ENCODE measurements at places on chromosomes 5 and 9.

- no peak for DNase-seq
These were observed 7.9 kb upstream of the ANKDD1B start for GRCh38 chr5:75603371-75603770.

GRCh38 chr9:135993765-135994500 lies 32.8 kb upstream of the UBAC1 start:
- no peak for DNase-seq

DNA sequence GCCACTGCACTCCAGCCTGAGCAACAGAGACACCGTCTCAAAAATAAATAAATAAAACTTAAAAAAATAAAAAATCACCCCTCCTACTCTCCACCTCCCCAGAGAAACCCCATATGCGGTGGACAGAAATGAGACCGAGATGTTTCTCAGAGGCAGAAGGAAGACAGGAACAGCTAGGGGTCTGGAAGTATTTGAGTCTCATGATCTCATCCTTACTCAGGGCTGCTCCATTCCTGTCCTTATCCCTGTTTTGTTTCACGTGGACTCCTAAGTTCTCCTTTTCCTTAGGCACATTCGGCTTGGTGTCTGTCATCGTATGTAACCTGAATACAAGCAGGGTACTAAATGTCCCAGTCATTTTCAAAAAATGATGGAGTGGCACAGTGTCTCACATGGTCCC lies 76.1 kb downstream of the C9orf50 start:
- DNase-seq, result no peak

GRCh38 chr5:150539206-150539605 lies 31.3 kb downstream of the NDST1 start:
- DNase-seq, result no peak

DNA sequence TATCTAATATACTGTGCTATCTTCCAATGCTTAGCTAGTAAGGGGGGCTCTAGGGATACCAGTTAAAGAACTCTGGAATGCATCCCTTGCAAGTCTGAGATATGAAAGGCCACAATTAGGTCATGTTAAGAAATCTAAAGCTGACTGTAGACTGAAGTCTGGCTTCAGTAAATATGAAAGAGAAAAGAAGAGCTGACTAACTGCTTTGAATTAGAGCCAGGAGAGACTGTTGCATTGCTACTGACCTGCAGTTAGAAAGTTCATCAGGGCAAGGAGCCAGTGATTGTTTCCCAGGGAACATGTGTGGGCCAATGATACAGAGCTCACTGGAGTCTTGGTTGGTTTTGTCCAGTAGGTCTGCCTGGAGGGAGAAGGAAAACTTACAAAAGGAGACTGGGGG lies 472.1 kb upstream of the TNC start:
- no peak for DNase-seq

DNA sequence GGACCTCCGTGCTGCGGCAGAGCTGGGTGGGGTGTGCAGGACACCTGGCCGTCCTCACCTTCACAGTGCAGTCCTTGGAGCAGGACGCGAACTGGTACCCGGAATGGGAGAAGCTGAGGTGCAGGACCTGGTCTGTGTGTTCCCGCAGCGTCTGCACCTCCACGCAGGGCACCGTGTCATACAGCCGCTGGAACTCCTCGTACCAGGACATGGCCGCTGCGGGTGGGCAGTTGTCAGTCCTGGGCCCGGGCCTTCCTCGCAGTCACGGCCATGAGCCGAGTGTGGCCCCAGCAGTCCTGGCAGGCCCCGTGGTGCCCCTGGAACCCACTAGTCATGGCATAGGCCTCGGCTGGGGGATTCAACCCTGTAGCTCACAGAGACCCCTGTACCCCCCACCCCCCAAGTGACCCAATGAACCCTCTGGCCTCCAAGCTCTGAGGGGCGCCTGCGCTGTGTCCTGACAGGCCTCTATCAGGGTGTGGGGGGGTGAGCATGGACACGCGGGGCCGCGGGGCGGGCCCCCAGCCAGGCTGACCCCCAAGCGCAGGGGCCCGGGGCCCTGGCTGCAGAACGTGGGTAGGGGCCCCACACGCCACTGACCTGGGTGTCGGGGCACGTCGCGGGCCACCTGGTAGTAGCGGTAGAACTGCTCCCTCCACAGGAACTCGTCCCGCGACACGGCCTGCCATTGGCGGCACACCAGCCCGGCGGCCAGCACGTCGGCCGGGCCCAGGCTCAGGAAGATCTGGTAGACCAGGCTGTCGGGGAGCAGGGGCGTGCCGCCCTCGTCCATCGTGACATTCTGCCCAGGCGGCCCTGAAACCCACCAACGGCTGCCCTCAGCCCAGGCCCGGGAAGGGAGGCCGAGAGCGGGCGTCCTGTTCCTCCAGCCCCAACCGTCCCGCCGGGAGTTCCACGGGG lies 987 bp downstream of the FBXW5 start:
- no peak for DNase-seq

DNA sequence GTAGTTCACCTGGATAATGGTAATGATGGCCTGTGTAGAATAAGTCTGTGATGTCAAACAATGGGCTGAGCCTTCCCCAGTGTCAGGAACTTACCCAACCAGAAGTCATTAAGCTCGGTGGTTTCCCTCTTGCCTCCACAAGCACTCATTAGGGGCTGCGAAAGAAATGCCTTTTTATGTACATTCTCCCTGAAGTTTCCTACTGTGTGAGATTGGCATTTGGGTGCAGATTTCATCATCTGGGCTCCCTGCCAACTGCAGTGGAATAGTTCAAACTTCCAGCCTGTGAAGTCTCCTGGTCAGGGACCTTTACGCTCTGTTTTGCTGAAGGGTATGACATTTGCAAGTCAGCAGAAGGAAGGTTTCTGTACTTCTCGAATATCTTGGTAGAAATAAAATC lies 41.6 kb upstream of the TMEM215 start:
- DNase-seq, result no peak

GRCh38 chr9:91900055-91900796 lies 49.8 kb downstream of the ROR2 start:
- no peak for DNase-seq

GRCh38 chr5:14728459-14728938 lies 64.0 kb downstream of the OTULIN start:
- no peak for DNase-seq

- no peak for DNase-seq
These were observed 208.2 kb downstream of the SLCO4C1 start for GRCh38 chr5:102087906-102088305.

DNA sequence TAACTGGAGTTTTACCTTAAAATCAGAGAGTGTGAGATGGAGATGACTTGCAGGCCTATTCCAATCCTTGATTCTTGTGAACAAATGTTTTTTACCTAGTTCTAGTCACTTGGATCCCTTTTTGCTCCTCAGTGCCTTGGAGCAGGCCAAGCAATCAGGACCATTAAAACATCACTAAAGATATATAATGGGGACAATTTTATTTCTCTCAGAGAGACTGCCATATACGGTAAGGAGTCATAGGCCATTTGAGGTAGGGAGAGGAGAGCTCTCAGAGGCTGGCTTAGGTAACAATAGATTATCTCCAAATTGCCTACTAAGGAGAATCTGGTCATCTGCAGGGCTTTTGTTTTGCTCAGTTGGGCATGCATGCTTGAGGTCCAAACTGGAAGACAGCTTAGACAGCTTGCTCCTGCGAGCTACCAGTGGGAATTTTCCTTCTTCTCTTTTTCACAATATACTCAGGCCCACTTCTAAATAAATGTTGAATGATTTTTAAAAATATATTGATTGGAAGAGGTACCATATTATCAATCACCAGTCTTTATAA lies 44.0 kb downstream of the FREM1 start:
- DNase-seq, result no peak

- DNase-seq, result no peak
These were observed 87.9 kb downstream of the MRPS27 start for GRCh38 chr5:72231991-72232703.

DNA sequence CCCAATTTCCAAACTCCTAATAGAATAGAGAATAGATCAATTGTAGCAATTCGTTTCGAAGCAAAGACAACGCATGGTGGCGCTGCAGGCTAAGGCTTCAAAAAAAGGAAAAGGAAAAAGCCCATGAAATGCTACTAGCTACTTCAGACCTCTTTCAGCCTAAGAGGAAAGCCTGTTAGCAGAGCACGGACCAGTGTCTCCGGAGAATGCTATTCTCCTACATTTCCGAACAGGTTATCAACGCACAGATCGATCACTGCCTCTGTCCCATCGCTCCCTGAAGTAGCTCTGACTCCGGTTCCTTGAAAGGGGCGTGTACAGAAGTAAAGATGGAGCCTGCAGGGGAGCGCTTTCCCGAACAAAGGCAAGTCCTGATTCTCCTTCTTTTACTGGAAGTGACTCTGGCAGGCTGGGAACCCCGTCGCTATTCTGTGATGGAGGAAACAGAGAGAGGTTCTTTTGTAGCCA lies at the start of gene PCDHB15:
PCDHB15 (plus strand) TSS at position 146 of the 468 bp plus-strand sequence; CDS start at position 330, 184 bp downstream.
- no peak for DNase-seq

DNA sequence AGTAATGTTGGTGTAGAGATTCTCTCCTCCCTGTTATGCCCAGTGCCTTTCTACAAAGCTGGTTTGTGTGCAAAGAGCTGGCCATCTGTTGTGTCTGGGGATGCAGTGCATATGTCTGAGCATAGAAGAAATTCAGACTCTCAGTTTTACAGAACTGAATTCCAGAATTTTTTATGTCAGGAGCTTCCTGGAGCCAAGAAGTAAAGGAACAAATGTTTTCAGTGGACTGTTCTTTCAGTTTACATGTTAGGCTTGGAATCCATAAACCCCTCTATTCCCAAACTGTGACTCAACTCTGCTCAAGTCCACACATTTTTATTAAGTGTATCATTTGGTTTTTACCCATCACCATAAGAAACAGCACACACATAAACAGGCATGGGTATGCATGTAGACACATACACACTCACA lies 366.0 kb downstream of the BRINP1 start:
- no peak for DNase-seq

DNA sequence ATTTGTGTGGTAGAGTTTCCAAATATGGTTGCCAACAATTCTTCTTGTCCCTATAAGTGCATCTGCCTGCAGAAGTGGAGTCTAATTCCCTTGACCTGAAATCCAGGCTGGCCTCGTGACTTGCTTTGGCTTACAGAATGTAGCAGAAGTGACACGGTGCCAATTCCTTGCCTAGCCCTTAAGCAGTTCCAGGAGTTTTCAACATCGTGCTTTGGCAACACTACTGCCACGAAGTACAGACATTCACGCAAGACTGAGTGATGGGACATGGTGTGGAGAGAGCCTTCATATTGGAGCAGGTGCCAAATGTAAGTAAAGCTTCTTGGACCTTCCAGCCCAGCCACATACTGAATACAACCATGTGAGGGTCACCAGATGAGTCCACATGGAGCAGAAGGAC lies 92.9 kb upstream of the NEK6 start:
- DNase-seq, result no peak

- DNase-seq, result no peak
These were observed 18.5 kb upstream of the SLC24A2 start for GRCh38 chr9:19807182-19807892.

DNA sequence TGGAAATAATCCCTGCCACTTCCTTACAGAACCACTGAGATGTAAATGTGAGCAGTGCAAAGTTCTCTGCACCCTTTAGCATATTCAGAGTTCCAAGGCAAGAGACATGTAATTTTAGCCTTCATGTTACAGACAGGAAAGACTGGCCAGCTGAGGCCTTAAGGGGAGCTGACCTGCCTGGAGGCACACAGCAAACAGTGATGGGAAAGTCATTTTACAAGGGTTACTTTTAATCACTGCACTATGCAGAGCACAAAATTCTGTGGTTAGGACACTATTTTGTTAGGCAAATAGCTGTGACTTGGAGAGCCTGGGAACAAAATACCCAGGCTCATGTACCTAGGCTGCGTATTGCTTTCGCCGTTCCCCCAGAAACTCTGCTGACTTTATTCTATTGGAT lies 30.2 kb upstream of the TNIP1 start:
- DNase-seq, result no peak

GRCh38 chr9:113817171-113817570 lies 58.9 kb upstream of the ZNF618 start:
- DNase-seq, result no peak

DNA sequence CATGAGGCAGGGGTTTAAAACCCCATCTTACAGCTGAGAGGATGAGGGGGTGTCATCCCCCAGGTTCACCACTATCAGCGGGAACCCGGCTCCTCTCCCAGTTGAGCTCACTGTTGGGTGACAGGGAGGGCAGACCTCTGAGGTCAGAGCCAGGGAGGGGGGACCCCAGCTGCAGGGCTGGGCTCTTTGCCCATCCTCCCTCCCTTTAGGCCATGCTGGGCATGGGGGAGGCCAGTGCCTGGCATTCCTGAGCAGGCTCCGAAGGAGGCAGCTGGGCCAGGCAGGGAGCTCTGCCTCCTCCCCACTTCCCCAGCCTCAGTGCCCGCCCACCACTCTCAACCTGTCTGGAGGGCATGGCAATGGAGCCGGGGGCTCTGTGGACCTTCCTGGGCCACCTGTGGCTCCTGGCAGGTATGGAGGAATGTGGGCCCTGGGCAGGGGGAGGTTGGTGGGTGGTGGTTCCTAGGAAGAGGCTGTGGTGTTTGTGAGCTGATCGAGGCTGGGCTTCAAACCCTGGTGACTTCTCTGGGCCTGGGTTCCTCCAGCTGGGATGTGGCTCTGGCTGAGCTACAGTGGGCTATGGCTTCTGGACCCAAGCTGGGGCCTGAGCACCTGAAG lies 12.6 kb downstream of the CRB2 start:
- no peak for DNase-seq

DNA sequence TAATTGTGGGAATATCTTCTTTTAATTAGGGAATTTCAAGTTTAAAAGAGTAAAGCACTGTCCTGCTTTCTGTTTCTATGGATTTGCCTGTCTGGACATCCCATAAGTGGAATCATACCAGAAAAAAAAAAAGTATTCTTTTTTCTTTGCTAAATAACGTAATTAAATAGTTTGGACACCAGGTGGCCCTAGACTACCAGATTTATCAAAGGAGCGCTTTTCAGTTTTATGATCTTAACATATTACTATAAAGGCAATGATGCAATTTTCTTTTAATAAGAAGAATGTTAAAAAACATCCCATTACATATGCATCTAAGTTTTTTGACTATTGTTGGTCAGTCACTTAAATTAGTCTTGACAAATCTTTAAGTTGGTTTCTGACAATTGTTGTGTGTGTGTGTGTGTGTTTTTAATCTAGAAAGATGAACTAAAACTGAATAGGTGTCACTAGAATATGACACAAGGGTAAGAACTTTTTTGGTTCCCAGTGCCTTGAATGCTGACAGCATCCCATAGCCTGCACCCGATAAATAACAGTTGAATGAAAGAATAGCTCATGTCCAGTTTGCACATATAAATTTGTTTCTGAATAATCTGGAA lies 49.5 kb downstream of the C5orf22 start:
- no peak for DNase-seq

DNA sequence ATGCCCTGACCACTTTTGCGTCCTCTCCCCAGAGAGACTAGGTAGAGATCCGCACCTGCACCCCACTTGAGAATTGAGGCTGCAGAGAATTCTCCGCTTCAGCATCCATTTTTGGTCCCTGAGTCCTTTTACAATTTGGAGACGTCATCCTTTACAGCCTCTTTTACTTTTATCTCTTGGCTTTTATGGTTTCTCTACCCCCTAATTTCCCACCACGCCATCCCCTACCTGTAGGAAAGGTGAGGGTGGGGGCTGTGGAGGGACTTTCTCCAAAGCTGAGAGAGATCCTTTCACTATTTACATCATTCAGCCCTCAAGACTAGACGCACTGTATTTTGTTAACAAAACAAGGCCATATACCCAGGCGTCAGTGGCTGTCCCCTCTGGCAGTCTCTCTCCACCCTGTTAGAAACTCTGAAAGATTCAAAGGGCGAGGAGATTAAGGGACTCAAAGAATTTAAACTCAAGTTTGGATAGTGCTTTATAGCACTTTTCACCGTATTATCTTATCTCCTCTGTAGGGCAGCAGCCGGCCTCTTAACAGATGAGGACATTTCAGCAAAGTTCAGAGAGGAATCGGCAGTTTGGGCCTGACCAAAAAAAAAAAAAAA lies 1.7 kb downstream of the MSX2 start:
- no peak for DNase-seq

GRCh38 chr9:136352682-136353081 lies 10.9 kb downstream of the DNLZ start:
- no peak for DNase-seq
